ENCODE measurements at places on chromosomes 11 and 22.
A peak's percentile ranks its signal among the peaks of the same experiment; 100 is the strongest.

DNA sequence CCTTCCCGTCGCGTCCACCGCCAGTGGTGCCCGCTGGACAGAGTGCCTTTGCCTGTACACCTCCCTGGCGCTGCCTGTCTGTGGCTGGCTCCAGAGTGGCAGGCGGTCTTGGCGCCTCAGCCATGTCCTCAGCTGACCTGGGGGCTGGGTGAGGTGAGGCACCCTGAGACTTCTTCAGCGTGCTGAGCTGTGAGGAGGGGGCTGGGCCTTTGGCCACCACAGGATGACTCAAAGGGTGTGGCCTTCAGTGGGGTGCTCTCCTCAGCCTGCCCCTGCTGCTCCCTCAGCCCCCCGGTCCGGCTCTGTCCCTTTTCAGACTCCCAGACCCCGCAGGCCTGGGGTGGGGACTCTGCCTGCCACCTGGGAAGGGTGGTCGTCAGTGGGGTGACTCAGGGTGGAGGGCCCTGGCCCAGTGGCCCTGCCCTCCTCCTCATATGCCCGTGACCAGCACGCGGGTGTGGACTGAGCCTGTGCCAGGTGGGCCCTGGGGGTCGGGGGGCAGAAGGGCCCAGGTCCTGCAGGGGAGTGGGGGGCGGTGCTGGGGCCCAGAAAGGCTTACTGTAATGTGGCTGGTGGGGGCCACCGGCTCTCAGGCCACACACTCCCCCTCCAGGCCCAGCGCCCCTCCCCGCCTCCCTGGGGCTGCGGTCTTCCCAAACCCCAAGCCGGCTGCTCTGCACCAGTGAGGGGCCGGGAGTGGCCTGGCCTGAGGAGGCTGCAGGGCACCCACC, 15.9 kb downstream of the CRELD2 start:
- DNase-seq, result peak; percentile 95

GRCh38 chr11:12086271-12087074, 23.9 kb upstream of the MICAL2 start:
- no peak for DNase-seq

DNA sequence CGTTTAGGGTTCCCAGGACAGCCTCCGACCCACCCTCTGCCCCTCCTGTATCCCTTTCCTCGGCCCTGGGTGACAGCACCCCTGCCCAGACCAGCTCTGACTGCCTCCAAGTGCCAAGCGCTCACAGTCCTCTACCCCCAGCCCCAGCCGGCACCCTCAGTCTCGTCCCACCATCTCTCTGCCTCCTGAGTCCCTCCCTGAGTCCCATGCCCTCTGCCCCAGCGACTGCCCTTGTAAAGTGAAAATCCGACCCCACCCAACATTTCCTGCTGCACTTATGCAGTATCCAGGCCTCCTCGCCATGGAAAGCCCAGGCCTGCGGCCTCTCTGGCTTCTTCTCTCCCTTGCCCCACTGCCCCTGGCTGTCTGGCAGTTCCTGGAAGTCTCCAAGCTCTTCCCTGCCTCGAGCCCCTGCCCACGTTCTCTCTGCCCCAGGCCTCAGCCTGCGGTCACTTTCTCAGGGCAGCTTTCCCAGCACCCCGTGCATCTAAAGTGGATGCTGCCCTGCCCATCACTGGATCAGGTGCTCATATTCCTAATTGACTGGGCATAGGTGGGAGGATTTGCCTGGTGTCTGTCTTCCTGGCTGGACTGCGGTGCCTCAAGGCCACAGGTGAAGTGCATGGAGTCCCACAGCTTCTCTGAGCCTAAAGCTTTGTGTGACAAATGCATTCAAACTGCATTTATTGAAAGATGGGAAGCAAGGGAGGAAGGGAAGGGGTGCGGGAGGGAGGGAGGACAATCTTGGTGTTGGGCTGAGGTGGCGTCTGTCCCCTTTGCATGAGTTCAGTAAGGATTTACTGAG, 17.7 kb upstream of the IL2RB start:
- DNase-seq, result no peak

DNA sequence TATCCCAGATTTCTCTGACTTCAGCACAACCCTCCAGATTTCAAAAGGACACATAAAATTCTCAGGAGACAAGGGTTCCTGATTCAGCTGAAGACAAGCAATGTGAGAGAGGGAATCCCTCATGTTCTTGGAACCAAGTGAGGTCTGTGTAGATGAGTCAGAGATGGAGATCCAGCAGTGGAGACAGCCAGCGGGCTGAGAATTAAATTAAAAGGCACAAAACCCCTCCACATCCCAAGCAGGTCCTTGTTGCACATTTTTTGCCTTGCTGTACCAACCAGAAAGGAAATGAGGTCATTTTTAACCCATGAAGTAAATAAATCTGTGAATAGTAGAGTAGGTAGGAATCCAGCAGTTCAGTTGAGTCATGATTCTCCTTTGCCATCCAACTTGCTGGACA, 9.7 kb downstream of the MTNR1B start:
- no peak for DNase-seq

GRCh38 chr11:1854132-1854948, 1.5 kb downstream of the LSP1 start:
- DNase-seq, result no peak

DNA sequence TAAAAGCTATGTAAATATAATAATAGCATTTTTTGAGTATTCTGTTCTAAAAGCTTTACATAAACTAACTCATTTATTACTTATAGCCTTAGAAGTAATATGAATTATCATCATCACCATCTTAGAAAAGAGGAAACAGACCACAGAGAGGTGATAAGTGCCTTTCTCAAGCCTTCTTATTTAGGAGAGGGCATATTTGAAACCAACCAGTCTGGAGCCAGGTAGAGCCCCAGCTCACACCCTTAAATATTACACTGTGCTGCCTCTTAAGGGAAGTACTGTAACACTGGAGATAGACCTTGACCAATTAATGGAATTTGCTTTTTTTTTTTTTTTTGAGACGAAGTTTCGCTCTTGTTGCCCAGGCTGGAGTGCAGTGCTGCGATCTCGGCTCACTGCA, 2.3 kb downstream of the BCO2 start:
- DNase-seq, result no peak

DNA sequence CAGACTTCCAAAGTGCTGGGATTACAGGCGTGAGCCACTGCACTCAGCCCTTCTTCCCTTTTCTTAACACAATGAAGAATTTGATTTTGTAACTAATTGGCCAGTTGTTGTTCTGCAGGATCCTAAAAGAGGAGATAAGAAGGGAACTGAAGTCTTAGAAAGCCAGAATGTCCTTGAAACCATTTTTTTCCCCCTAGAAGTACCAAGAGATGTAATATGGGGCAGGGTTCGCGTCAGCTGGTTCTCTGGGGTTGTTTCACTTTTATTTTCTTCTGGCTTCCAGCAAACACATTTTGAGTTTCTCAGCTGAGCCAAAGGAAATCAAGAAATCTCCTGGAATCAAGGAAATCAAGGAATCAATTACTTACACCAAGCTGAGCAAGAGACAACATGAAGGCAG, 7.6 kb upstream of the NUCB2 start:
- no peak for DNase-seq

DNA sequence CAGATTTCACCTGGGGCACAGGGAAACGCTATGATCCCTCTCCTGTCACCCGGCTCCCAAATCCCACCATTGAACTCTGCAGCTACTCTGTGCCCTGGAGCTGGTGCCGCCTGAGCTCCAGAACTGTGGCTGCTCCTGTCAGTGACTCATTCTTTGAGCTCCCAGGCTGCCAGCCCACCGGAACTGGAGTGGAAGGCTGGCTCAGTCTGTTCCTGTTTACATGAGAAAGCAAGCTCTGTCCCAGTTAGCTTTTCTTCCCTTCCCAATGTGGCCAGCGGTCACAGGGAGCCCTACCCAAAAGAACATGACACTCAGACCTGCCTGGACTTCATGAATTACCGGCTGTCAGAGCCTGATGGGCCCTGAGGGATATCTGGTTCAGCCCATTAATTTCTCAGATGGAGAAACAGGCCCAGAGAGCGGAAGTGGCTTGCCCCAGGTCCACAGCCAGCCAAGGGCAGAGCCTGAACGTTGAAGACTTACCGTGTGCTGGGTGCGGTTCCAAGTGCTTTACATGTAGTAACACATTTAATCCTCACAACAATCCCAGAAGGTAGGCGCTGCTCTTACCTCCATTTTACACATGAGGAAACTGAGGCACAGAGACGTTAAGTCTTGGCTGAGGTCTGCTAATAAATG, 23.8 kb upstream of the IGSF22 start:
- DNase-seq, result peak; percentile 29

DNA sequence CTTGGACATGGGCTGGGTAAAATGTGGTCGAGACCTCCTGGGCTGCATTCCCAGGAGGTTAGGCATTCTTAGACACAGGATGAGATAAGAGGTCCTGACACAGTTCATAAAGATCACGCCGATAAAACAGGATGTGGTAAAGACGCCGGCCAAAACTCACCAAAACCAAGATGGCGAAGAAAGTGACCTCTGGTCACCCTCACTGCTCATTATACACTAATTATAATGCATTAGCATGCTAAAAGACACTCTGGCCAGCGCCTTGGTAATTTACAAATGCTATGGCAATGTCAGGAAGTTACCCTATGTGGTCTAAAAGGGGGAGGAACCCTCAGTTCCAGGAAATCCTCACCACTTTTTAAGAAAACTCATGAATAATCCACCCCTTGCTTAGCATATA, 983.3 kb downstream of the OPCML start:
- DNase-seq, result no peak

DNA sequence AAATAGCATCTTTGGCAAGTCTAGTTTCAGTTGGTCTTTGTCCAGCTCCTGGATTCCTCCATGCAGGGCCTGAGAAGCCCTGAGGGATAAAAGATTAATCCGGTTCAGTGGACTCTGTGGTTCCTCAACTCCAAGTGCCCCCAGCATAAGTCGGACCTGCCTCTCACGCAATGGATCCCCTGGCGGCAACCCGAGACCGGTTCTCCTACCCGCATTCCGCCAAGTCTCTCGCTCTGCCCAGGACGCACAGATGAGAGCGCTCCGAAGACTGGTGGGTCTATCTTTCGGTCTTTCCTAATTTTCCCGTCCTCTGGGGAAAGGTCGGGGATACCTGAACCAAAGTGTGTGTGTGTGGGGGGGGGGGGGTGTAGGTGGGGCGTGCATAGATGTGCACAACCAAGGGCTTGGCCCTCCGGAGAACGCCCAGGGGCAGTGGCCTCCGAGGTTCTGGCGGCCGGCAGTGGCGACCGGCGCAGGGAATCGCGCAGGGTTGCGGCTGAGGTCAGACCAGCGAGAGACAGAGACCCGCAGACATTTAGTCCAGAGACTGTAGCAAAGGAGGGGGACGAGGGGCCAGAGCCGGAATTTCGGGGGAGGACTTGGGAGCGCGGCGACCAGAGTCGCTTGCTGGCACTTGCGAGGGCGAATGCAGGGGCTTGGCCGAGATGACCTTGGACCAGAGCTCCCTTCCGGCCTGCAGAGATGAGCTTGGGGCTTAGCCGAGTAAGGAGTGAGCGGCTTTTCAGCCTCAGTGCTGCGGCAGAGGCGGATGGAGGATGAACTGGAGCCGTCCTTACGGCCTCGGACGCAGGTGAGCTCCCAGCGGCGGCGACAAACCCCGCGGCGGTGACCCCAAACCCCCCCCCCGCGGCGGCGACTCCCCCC, 712 bp upstream of the SLC2A11 start:
- DNase-seq, result peak; percentile 42

Data from CD14-positive monocyte (primary cell).